Testis (tissue), 5 donors: ENCODE measurements at places on chromosomes 7 and 10. TPM values are rescaled to one million over a fixed set of nuclear protein-coding genes. Genes with fewer than 3 reads are reported as not detected.

GRCh38 chr10:16987206-16987621 is 142.4 kb downstream of the CUBN start:
- no peak overlapping the region for H3K4me3 ChIP-seq
- H3K36me3 ChIP-seq = no peaks in the 10 kb centered on the region
- no peaks in the 10 kb centered on the region for H3K4me1 ChIP-seq
- no peaks in the 10 kb centered on the region for H3K27me3 ChIP-seq
- no peak overlapping the region for H3K27ac ChIP-seq

- no peak for DNase-seq
- peaks cover 5% of the 10 kb centered on the region for H3K4me1 ChIP-seq
- no peak overlapping the region for H3K4me3 ChIP-seq
- no peaks in the 10 kb centered on the region for H3K27me3 ChIP-seq
Measured at GRCh38 chr7:132609222-132609621, 33.0 kb upstream of the PLXNA4 start.

DNA sequence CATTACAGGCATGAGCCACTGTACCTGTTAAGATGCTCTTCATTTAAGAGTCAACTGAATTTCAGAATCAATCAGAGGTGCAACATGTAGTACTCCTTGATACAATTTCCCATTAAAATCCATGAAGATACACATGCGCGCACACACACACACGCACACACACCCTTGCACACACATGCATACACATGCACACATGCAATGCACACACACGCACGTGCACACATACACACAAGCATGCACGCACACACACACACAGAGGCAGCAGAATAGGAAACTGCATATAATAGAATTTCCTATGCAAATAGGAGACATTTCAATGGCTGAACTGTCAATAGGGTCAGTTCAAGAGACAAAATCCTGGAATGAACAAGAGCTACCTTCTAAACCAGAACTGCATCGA is 192.6 kb downstream of the CALN1 start:
- no peaks in the 10 kb centered on the region for H3K4me1 ChIP-seq
- no peaks in the 10 kb centered on the region for H3K27me3 ChIP-seq
- H3K27ac ChIP-seq = no peak overlapping the region

- no peaks in the 10 kb centered on the region for H3K36me3 ChIP-seq
- no peak for DNase-seq
- H3K27ac ChIP-seq = no peak overlapping the region
- no peaks in the 10 kb centered on the region for H3K27me3 ChIP-seq
- no peak overlapping the region for H3K4me3 ChIP-seq
- peaks cover 23% of the 10 kb centered on the region for H3K4me1 ChIP-seq
Measured at GRCh38 chr7:30848121-30848855, 63.4 kb upstream of the AQP1 start.

DNA sequence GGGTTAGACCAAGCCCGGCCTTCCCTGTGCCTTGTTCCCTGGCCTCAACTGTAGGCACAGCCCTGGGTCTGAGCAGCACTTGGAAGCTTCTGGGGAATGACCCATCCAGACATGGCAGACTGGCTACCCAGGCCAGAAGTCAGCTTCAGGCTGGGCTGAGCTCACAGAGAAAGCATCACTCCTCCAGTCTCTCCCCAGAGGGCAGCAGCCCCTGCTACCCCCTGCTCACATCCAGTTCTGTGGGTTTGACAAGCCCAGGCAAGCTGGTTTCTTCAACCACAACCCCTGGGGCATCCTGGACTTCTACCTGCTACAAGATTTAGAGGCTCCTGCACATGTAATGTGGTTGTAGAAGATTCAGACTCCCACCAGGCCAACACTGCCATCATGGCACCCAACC is 9.0 kb downstream of the C10orf71 start:
- no peak overlapping the region for H3K4me3 ChIP-seq
- H3K4me1 ChIP-seq = peaks cover 4% of the 10 kb centered on the region
- H3K27me3 ChIP-seq = no peaks in the 10 kb centered on the region

DNA sequence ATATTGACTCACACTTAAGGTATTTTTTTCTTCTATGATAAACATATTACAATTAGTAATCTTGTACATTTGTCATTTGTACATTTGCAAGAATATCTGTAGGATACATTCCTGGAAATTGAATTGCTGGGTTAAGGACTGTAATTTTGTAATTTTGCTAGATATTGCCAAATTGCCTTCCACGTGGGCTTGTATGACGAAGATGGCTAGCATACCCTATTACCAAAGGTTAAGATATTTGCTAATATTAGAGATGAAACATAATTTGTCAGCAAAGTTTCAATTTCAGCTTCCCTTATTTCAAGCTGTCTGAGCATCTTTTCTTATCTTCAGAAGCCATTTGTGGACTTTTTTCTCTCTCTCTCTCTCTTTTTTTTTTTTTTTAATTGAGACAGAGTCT is 1.0 kb upstream of the LYZL2 start:
- H3K36me3 ChIP-seq = no peaks in the 10 kb centered on the region
- H3K4me3 ChIP-seq = no peak overlapping the region
- no peak for DNase-seq
- no peak overlapping the region for H3K27ac ChIP-seq
- no peaks in the 10 kb centered on the region for H3K4me1 ChIP-seq

DNA sequence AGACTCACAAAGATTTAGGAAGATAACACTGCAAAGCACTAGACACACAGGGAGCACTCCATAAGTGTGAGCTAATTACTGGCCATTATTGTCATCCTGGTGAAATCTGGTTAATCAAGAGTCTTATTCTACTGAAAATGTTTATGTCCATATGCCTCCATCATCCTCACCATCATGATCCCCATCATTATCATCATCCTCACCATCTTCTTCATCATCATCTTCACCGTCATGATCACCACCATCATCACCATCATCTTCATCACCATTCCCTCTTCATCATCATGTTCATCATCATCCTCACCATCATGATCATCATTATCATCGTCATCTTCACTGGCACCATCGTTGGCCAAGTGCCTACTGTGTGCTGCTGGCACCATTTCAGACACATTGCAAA is 76.3 kb upstream of the CARD11 start:
- H3K27ac ChIP-seq = no peak overlapping the region
- DNase-seq = no peak
- no peaks in the 10 kb centered on the region for H3K27me3 ChIP-seq
- H3K36me3 ChIP-seq = no peaks in the 10 kb centered on the region
- H3K4me1 ChIP-seq = no peaks in the 10 kb centered on the region

DNA sequence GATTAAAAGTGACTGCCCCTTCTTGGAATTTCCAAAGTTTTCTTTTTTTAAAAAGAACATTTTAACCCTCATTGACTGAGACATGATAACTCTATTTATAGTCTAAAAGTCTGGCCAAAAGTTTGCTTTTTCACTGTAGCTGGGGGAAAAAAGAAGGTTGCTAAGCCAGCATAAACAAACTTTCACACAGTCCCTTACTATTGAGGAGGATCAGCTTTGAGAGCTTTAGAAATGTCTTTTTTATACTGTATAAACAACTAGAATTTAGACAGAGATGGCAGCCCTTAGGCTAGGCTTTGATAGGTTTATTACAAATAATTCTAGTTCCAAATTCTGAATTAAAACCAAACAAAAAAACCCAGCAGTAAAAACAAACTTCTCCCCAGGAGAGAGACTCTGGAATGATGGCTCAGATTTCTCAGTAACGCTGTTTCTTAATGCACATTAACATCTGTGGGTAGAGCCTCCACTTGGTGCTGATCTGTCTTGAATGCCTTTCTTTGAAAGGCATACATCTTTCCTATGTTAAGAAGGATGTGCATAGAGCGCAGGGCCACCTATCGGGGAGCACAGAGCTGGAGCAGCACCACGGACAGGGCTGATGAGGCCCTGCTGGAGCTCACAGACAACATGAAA is 100.9 kb upstream of the PDLIM1 start:
- H3K4me1 ChIP-seq = peaks cover 19% of the 10 kb centered on the region
- DNase-seq = peak; percentile 51
- H3K27ac ChIP-seq = no peak overlapping the region
- no peaks in the 10 kb centered on the region for H3K36me3 ChIP-seq
- no peaks in the 10 kb centered on the region for H3K27me3 ChIP-seq
- no peak overlapping the region for H3K4me3 ChIP-seq

DNA sequence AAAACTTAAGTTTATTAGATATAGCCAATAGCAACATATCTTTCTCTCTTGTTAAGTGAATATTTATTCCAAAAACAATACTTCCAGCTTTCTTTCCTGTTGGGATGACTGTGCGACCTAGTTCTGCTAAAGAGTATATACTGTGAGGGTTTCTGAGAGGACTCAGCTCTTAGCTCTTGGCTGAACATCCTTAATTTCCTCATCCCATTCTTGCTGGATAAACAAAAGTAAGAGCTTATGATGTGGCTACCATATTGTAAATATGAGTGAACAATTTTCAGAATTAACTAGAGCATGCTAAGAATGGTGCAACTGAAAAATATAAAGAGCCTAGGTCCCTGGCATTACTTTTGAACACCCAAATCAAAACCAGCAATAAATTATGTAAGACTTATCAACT is 279.5 kb upstream of the GNAI1 start:
- no peaks in the 10 kb centered on the region for H3K4me1 ChIP-seq
- DNase-seq = no peak
- H3K4me3 ChIP-seq = no peak overlapping the region
- no peaks in the 10 kb centered on the region for H3K27me3 ChIP-seq

DNA sequence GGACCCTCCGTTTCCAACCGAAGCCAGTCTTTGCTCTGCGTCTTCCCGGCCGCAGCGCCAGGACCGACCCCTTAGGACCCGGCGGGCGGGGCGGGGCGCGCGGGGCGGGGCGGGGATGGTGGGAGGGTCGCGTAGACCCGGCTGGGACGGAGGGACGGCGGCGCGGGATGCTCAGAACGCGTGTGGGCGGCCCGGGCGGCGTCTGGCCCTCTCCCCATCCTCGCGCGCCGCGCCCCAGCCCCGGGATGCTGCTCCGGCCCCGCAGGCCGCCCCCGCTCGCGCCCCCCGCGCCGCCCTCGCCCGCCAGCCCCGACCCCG is at the start of gene UTF1:
Gene UTF1, plus strand, starts transcription at position 174 of the 318 bp plus-strand sequence. Its CDS starts 72 bp downstream, at position 246.
- H3K27ac ChIP-seq = no peak within 1 kb of the TSS
- no peaks in the 10 kb centered on the region for H3K36me3 ChIP-seq
- peaks cover 4% of the 10 kb centered on the region for H3K4me1 ChIP-seq
- H3K4me3 ChIP-seq = peak within 1 kb of the TSS; percentile 45
- DNase-seq = no peak
- no peaks in the 10 kb centered on the region for H3K27me3 ChIP-seq

- H3K4me1 ChIP-seq = no peaks in the 10 kb centered on the region
- H3K27ac ChIP-seq = no peak overlapping the region
- no peaks in the 10 kb centered on the region for H3K36me3 ChIP-seq
- no peak for DNase-seq
- H3K27me3 ChIP-seq = no peaks in the 10 kb centered on the region
Measured at GRCh38 chr7:12564996-12565764, 5.3 kb upstream of the SCIN start.

- H3K36me3 ChIP-seq = no peaks in the 10 kb centered on the region
- H3K27me3 ChIP-seq = no peaks in the 10 kb centered on the region
- peak; percentile 12 for DNase-seq
- no peak overlapping the region for H3K4me3 ChIP-seq
- no peak overlapping the region for H3K27ac ChIP-seq
Measured at GRCh38 chr10:1153805-1154351, 97.7 kb downstream of the WDR37 start.

- DNase-seq = no peak
- H3K4me1 ChIP-seq = no peaks in the 10 kb centered on the region
- no peak overlapping the region for H3K27ac ChIP-seq
- H3K4me3 ChIP-seq = no peak overlapping the region
- H3K27me3 ChIP-seq = no peaks in the 10 kb centered on the region
- no peaks in the 10 kb centered on the region for H3K36me3 ChIP-seq
Measured at GRCh38 chr7:2944739-2945138, 98.9 kb downstream of the CARD11 start.

GRCh38 chr10:24041034-24041433 is 167.9 kb upstream of the KIAA1217 start:
- H3K4me1 ChIP-seq = no peaks in the 10 kb centered on the region
- H3K27me3 ChIP-seq = no peaks in the 10 kb centered on the region
- DNase-seq = no peak
- no peak overlapping the region for H3K4me3 ChIP-seq

DNA sequence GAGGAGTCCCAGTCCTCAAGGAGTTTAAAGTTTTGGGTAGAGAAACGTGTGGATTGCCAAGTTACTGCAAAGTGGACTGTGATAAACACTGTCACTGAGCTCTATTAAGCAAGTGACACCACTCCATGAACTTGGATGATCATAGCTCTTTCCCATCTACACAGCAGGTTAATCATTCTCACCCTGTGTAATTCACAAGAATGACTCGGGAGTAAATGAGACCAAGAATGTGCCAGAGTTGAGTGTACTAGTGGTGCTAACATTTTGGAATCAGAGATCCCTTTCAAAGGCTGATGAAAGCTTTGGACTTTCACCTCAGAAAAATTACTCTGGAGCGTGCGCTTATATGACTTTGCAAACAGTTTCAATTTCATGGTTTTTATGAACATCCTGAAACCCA is 80.8 kb downstream of the RBM20 start:
- no peak overlapping the region for H3K27ac ChIP-seq
- H3K36me3 ChIP-seq = no peaks in the 10 kb centered on the region
- no peaks in the 10 kb centered on the region for H3K4me1 ChIP-seq
- H3K27me3 ChIP-seq = no peaks in the 10 kb centered on the region
- DNase-seq = no peak
- H3K4me3 ChIP-seq = no peak overlapping the region

DNA sequence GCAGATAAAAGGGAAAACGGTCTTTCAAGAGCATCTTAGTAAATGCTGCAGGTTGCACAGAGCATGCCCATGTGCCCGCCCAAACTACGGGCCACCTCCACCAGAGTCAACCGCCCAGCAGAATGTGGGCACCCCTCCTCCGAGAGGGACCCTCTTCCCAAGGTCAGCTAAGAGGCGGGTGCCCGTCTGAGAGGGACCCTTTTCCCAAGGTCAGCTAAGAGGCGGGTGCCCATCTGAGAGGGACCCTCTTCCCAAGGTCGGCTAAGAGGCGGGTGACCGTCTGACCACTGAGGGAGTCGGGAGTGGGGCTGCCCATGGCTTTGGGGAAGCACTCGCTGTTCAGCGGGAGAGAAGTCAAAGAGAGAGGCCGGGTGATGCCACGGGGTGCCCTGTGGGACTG is 113.1 kb downstream of the PTPRN2 start:
- H3K36me3 ChIP-seq = no peaks in the 10 kb centered on the region
- no peaks in the 10 kb centered on the region for H3K4me1 ChIP-seq
- H3K4me3 ChIP-seq = no peak overlapping the region
- no peak for DNase-seq
- no peaks in the 10 kb centered on the region for H3K27me3 ChIP-seq
- no peak overlapping the region for H3K27ac ChIP-seq

- no peaks in the 10 kb centered on the region for H3K27me3 ChIP-seq
- H3K4me3 ChIP-seq = no peak overlapping the region
- no peaks in the 10 kb centered on the region for H3K4me1 ChIP-seq
Measured at GRCh38 chr10:78713659-78714058, 355.1 kb upstream of the ZMIZ1 start.

GRCh38 chr7:24835643-24836042 is 78.4 kb upstream of the GSDME start:
- no peak overlapping the region for H3K4me3 ChIP-seq
- H3K4me1 ChIP-seq = no peaks in the 10 kb centered on the region
- no peaks in the 10 kb centered on the region for H3K27me3 ChIP-seq
- no peak overlapping the region for H3K27ac ChIP-seq

PVRIG gene
- total RNA-seq = 3.0 TPM

SUN3 gene
- 29.1 TPM for total RNA-seq

CPEB3 gene
- 19.4 TPM for total RNA-seq
